CD4-positive, alpha-beta memory T cell (primary cell): ENCODE measurements at places on chromosomes 4 and X. TPM values are rescaled to one million over a fixed set of nuclear protein-coding genes. Genes with fewer than 3 reads are reported as not detected.

Gene TCP11X1
- total RNA-seq = not detected

Gene ETDA
- total RNA-seq = not detected

Gene OTC
- total RNA-seq = not detected

Gene CEP135
- total RNA-seq = 32.5 TPM

Gene VGLL1
- not detected for total RNA-seq

Gene GALNTL6
- not detected for total RNA-seq

Gene MAP3K15
- not detected for total RNA-seq

Gene SHROOM4
- total RNA-seq = not detected

DNA sequence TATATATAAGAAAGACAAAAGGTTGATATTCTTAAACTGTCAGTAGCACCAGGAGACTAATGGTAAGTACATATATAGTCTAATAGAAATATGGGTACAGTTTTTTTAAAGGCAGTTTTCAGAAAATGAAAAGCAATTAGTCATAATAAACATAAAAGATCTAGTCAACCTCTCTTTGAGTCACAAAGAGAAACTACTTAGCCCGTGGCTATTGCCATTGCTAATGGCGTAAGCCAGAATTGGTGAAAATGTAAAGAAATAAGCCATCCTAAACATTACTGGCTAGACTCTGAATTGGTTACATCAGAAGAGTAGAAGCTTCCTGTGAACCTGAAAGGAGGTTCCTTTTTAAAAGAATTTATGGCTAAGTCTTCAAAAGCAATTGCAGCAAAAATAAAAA, 668.7 kb upstream of the CPEB2 start:
- no peak overlapping the region for H3K27ac ChIP-seq
- no peaks in the 10 kb centered on the region for H3K4me1 ChIP-seq
- no peak for DNase-seq
- no peak overlapping the region for H3K4me3 ChIP-seq

GRCh38 chr4:66516940-66517339, 846.7 kb upstream of the EPHA5 start:
- no peak overlapping the region for H3K4me3 ChIP-seq
- no peak overlapping the region for H3K27ac ChIP-seq
- no peaks in the 10 kb centered on the region for H3K27me3 ChIP-seq
- DNase-seq = no peak

DNA sequence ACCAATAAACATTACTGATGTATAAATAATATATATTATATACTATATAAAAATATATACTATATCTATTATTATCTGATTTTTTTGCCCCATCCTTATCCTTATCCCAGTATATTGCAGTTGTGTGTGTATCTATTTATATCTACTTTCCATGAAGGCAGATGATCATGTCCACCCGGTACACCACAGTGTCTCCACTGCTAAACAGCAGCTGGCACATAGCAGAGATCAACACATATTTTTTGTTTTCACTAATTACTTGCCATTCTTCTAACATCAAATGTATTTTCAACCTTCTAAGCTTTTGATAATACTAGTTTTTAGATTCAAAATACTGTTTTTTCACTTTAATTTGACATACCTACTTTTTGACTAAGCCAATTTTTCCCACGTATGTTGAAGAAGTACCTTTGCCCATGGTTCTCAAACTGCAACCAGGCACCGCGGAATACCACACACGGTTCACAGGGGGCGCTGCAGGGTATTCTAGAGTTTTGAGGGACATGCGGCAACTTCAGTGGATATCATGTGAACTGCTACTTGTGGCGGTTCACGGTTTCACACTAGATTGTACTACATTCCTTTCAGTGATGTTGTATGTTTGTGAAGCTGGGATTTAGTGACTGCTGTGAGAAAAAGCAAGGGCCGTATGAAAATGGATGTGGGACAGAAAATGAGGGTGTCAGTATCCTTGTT, 182.5 kb upstream of the NPY2R start:
- H3K4me3 ChIP-seq = no peak overlapping the region
- no peak overlapping the region for H3K27ac ChIP-seq

DNA sequence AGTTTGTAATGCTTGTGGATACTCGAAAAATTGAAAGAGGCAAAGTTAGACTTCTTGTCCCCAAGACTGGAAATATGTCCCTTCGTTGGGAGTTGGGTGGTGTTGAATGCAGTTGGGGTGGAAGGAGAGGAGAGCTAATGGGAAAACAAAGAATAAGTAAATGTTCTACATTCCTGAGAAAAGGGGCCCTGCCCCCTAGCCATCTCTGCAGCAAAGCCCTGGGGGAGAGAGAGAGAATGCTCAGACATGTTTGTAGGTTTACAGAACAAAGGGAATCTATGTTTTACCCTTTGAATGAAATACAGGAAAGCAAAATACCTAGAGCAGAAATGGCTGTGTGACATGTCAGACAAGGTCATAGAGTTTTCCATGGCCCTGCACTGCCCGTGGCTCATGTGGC, 88.1 kb downstream of the RASL11B start:
- no peaks in the 10 kb centered on the region for H3K36me3 ChIP-seq
- H3K4me3 ChIP-seq = no peak overlapping the region
- H3K27me3 ChIP-seq = no peaks in the 10 kb centered on the region
- no peaks in the 10 kb centered on the region for H3K4me1 ChIP-seq

DNA sequence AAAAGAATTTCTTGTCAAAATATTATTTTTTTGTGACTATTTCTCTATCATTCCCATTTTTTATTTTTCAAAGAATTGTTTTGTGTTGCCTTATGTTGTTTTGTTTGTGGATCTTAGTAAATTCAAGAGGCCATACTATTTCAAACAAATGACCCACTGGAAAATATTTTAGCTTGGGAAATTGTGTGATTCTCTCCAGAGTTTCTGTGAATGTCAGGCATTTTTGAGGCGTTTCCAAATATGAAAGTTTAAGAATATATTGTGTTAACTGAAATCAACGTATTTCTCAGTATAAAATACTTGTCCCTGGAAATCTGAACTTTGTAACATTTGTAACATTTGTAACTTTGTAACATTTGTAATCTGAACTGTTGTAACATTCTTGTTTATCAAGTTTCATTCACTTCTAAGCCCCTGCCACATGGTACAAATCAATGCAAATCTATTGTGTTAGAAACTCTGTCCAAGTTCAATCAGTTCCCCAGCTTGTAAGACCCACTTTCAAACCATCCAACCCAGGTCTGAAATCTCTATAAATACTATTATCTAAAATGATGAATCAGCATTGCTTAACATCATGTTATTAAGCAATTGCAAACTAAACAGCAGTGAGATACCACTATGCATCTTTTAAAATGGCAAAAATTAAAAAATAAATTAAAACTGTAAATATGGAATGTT, 465.4 kb upstream of the GRID2 start:
- no peak overlapping the region for H3K27ac ChIP-seq
- DNase-seq = no peak

DNA sequence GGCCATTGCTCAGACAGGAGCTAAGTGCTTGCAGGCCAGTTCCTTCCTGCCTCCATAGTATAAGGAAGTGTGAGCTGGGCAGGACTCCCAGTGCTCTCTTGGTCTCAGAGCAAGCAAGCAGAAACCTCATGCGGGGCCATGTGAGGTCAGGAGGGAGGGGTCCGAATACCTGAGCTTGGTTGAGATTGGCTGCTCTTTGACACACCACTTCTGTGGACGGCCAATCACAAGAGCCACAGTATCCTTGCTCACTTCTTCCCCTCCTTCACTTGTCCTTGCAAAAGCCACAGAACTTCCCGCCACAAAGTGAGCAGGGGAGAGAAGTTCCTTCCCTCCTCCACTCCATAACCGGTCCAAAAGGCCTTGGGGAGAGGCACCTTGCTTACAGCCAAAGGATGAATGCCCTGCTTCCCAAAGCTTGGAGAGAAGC, 56.7 kb downstream of the PRPS1 start:
- no peaks in the 10 kb centered on the region for H3K27me3 ChIP-seq
- no peak overlapping the region for H3K4me3 ChIP-seq
- no peak overlapping the region for H3K27ac ChIP-seq
- no peaks in the 10 kb centered on the region for H3K36me3 ChIP-seq

- no peak overlapping the region for H3K4me3 ChIP-seq
- no peaks in the 10 kb centered on the region for H3K27me3 ChIP-seq
- H3K27ac ChIP-seq = no peak overlapping the region
Observed at GRCh38 chr4:53593765-53594164, 2.5 kb upstream of the LNX1 start.

DNA sequence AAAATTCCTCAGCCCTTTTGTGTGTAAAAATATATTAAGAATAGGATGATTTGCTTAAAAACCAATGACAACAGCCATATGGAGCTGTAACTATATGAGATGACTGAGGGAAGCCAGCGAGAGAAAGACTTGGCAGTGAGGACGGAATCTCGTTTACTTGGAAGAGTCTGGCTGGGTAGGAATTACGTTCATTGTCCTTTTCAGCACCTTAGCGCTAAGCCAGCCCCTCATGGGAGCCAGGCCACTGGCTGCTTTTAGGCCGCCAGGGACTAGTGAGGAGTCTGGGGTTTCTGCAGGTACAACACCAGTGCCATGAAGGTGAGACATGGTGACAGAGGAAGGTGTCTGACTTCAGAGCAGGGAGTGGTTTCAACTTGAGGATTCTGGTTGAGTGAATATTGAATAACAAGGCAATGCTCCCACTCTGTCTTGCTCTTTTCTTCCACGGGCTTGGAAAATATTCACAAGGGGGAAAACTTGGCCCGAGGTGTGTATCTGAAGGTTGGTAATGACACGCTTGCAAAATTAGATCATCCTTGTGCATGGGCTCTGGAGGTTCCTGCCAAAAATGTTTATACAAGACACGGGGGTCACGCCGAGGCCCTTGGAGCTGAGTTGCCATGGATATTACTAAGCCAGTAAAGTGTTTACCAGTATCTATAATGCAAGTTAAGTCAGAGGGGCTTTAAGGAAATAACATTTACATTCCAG, 17.4 kb downstream of the KLF3 start:
- no peak overlapping the region for H3K27ac ChIP-seq
- peaks cover 79% of the 10 kb centered on the region for H3K4me1 ChIP-seq
- peaks cover 27% of the 10 kb centered on the region for H3K36me3 ChIP-seq
- DNase-seq = no peak

DNA sequence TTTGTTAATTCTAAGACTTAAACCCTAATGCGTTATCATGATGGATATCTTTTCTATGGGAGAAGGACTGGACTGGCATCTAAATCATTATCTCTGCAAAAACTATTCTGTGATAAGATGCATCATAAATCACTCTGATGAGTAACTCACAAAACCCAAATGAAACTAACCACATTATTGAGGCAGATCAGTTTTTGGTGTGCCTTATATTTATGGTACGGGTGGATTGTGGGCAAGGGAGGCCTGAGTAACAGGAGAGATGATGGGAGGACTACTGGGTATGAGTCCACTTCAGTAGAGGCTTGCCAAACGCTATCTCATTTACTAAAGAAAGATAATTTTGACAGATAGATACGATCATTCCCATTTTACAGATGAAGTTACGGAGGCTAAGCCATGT, 66.4 kb upstream of the GUCY1A1 start:
- H3K4me3 ChIP-seq = no peak overlapping the region
- H3K36me3 ChIP-seq = no peaks in the 10 kb centered on the region
- no peak overlapping the region for H3K27ac ChIP-seq
- DNase-seq = no peak
- H3K4me1 ChIP-seq = no peaks in the 10 kb centered on the region
- H3K27me3 ChIP-seq = no peaks in the 10 kb centered on the region

GRCh38 chrX:82775426-82775825, 732.7 kb upstream of the POU3F4 start:
- H3K4me1 ChIP-seq = no peaks in the 10 kb centered on the region
- no peak overlapping the region for H3K27ac ChIP-seq
- H3K4me3 ChIP-seq = no peak overlapping the region
- no peaks in the 10 kb centered on the region for H3K27me3 ChIP-seq

GRCh38 chrX:23292988-23293651, 41.5 kb upstream of the PTCHD1 start:
- no peak for DNase-seq
- no peaks in the 10 kb centered on the region for H3K36me3 ChIP-seq
- no peak overlapping the region for H3K27ac ChIP-seq
- no peaks in the 10 kb centered on the region for H3K27me3 ChIP-seq

DNA sequence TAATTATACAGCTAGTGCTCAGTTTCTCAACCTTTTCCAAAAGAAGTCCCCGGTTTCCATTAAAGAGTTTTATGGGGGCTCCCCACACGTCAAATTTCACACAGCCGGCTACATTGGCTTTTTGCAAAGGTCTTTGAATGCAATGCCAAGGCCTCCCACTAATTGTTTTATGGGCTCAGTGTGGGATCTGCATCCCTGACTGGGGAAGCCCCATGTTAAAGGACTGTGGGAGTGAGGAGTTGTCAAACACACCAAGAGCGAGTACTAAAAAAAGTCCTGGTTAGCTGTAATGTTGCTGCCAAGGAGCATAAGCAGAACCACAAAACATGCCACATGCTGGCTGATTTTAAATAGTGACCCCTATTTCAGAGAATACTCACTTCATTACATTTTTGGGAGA, 162.6 kb downstream of the BMPR1B start:
- H3K36me3 ChIP-seq = no peaks in the 10 kb centered on the region
- no peak overlapping the region for H3K27ac ChIP-seq
- H3K27me3 ChIP-seq = no peaks in the 10 kb centered on the region
- DNase-seq = no peak
- no peaks in the 10 kb centered on the region for H3K4me1 ChIP-seq
- no peak overlapping the region for H3K4me3 ChIP-seq
